ENCODE measurements at places on chromosomes 4 and X. TPM values are rescaled to one million over a fixed set of nuclear protein-coding genes. Genes with fewer than 3 reads are reported as not detected.

DNA sequence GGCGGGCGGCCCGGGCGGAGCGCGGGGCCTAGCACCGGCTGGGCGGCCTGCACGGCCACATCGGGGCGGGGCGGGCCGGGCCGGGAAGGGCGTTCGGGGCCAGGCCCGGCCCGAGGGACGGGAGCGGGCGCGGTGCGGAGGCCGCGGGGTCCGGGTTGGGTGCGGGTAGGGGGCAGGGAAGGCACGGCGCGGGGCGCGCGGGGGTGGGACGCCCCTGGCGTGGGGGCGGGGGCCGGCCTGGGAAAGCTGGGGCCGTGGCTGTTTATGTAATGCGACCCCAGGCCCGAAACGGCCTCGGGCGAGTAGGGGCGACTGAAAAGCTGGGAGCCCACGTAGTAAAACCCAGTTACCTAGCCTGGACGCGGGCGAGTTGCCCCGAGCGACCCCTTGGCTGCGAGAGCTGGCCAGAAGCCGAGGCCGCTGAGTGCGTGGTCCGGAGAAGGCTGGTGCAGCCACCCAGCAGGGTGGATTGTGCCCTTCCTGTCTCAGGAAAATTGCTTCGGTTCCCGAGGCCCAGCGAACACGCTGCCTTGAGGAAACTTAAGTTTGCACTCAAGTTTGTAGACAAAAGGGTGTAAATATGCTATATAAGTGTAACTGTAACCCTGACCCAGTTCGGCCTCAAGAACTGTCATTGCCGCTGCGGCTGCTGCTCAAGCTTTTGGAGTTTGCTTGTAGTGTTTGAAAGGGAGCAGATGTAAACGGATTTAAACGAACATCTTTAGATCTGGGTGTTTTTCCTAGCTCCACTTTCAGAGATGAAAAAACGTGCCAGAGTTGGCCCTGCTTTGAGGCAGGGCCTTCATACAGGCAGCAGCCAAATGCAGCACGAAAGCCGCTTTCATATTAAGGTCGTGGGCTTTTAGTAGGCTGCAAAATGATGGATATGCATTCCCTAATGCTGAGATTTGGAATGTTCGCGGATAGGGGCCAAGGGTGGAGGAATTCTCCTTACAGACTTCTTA, 674 bp downstream of the SEC24B start:
- DNase-seq = peak; percentile 74

GRCh38 chrX:131053076-131053475, 5.1 kb upstream of the ARHGAP36 start:
- no peak for DNase-seq

GRCh38 chr4:37935026-37935425, 25.2 kb upstream of the PTTG2 start:
- no peak for DNase-seq

DNA sequence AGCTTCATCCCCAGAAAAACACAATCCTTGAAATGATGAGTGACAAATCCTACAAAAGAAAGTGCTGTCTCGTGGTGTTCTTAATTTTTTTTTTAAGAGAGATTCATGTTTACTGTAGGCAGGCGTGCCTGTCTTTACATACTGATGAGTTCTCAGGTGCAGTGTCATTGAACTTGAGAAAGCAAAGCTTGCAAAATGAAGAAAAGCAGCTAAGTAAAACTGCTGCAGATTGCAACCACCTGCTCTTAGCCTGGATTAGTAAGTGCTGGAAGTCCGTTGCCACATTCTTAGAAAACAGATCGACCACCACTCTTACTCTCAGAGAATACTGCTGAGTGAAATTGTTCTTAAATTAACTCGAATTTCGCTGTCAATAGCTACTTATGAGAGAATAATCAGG, 854.6 kb downstream of the TRIML1 start:
- no peak for DNase-seq

Gene ZMAT1
- 2.9 TPM for total RNA-seq

DNA sequence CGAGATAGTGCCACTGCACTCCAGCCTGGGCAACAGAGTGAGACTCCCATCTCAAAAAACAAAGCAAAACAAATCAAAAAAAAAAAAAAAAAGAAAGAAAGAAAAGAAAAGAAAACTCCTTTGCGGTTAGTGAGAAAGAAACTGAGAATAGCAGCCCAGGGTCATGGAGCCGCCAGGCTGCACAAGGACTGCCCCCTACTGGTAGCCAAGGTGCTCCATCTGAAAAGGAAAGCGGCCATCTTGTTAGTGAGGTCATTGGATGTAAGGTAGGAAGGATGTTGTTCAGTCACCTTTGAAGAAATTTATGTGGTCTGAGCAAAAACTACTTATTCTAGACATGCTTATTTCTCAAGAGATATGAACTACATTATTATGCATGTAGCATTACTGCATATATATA, 660.6 kb upstream of the TENM3 start:
- no peak for DNase-seq

Gene MAGEA11
- not detected for total RNA-seq

GRCh38 chr4:176906709-176907108, 114.0 kb upstream of the VEGFC start:
- no peak for DNase-seq

GRCh38 chr4:150950657-150951288, 64.3 kb downstream of the LRBA start:
- no peak for DNase-seq

Gene STBD1
- total RNA-seq = 53.5 TPM

Gene RPS6KA6
- 0.68 TPM for total RNA-seq

DNA sequence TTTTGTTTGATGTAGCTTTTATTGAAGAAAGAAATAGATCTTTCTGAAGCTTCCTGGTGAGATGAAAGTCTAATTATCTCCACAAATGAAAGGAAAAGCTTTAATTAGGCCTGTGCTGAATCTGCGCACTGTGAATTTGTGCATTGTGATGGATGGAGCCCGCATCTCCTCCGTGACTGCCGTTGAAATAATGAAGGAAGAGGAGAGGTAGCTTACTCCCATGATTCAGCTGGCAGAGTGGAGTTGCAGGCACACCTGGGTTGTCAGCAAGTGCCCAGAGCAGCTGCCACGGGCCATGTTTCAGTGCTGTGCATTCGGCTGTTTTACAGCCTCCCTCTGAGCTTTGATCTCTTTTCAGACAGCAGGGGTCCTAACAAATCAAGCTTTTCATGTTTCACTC, 735.3 kb upstream of the TENM3 start:
- DNase-seq = no peak

Measured in right lobe of liver (tissue), 6 donors.